ENCODE measurements at places on chromosomes 16 and 17. TPM values are rescaled to one million over a fixed set of nuclear protein-coding genes. Genes with fewer than 3 reads are reported as not detected.

KRTAP4-1 gene
- not detected for total RNA-seq

TMC7 gene
- 2.4 TPM for total RNA-seq

TRIM47 gene
- total RNA-seq, result 9.9 TPM

EXOC3L1 gene
- total RNA-seq, result 1.6 TPM

ZNF750 gene
- 0.17 TPM for total RNA-seq

CRYBA1 gene
- total RNA-seq, result not detected

TMEM100 gene
- total RNA-seq, result 0.10 TPM

MPO gene
- total RNA-seq, result not detected

BRIP1 gene
- total RNA-seq, result 24.2 TPM

TBC1D3C gene
- not detected for total RNA-seq

PPP1R27 gene
- total RNA-seq, result not detected

TBC1D3 gene
- total RNA-seq, result not detected

PDP2 gene
- total RNA-seq, result 37.9 TPM
